WTC11 (cell line): ENCODE measurements at places on chromosomes 6 and 20.

DNA sequence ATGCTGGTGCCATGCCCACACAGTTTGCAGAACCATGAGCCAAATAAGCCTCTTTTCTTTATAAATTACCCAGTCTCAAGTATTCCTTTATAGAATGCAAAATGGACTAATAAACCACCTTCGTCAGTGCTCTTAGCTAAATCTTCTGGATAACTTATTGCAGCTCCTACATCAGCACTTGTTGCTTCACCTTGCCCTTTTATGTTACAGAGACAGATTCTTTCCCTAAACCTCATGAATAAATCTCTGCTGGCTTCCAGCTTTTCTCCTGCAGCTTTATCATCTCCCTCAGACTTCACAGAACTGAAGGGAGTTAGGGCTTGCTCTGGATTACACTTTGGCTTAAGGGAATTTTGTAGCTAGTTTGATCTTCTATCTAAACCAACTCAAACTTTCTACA lies 22.6 kb downstream of the NUP153 start:
- no peak for DNase-seq

- no peak for DNase-seq
Observed at GRCh38 chr20:20297181-20297580, 70.7 kb upstream of the INSM1 start.

DNA sequence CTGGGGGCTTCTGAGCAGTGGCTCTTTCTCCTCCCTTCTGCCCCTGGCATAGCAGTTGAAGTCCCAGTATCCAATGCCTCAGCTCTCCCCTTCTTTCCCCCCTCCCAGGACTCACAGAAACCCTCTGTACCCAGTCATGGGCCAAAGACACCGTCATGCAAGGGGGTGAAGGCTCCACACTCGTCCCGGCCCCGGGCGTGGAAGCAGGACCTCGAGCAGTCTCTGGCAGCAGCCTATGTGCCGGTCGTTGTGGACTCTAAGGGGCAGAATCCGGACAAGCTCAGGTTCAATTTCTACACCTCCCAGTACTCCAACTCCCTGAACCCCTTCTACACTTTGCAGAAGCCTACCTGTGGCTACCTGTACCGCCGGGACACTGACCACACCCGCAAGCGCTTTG lies 10.4 kb upstream of the GUCA1A start:
- DNase-seq = no peak

DNA sequence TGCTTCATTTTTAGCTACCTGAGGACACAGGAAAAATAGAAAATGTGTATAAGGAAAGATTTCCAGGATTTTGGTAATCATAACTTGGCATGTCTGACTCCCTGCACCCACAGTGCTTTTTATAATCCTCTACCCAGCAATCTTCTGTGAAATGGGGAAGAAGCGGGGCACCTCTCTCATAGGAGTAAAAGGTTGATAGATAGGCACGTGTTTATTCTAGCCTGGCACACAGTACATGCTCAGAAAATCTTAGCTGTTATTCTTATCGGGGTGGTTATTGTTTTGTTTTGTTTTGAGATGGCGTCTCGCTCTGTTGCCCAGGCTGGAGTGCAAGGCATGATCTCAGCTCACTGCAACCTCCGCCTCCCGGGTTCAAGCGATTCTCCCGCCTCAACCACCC lies 87.7 kb upstream of the SALL4 start:
- DNase-seq = no peak

GRCh38 chr6:163877877-163878639 lies 463.5 kb downstream of the QKI start:
- no peak for DNase-seq

GRCh38 chr20:45269754-45270270 lies 15.4 kb upstream of the SLPI start:
- DNase-seq = no peak

GRCh38 chr6:157676241-157676640 lies 146.8 kb upstream of the SNX9 start:
- no peak for DNase-seq

DNA sequence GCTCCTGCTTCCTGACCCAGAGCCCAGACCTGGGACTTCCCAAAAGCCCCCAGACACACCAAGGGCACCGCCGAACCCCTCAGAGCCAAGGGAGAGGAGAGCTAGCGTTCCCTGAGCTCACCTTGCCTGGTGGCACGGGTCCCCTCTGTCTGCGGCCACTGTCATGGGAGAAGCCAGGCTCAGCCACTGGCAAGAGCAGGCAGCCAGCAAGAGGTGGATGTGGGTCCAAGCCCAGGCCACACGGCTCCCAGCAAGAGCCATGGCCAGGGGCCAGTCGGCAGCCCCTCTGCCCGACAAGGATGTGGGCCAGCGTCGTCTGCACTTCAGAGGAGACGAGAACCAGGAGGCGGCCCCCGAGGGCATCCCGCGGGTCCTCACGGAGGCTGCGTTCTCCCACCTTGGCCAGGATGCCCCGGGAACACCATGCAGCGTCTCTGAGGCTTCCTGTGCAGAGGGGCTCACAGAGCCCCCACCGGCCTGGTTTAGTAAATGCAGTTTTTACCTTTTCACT lies 2.2 kb upstream of the PPDPF start:
- no peak for DNase-seq

- peak; percentile 28 for DNase-seq
Observed at GRCh38 chr6:51854876-51855275, 232.5 kb downstream of the PKHD1 start.

DNA sequence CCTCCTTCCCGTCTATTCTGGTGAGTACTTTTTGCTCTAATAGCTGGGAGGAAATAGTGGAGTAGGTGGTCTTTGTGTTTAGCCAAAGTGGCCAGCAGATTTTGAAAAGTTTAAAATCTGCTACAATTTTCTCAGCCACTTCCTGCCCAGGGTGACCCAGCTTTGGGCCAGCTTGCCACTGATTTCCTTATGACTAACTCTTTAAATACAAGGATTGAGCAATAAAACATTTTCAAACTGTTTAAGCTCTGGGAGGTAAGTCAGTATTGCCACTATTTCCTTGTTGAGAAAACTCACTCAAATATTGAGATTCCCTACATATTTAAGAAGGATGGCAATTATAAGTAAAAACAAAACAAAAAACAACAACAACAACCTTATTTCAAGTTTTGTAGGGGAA lies 54.5 kb downstream of the TRMT11 start:
- no peak for DNase-seq

DNA sequence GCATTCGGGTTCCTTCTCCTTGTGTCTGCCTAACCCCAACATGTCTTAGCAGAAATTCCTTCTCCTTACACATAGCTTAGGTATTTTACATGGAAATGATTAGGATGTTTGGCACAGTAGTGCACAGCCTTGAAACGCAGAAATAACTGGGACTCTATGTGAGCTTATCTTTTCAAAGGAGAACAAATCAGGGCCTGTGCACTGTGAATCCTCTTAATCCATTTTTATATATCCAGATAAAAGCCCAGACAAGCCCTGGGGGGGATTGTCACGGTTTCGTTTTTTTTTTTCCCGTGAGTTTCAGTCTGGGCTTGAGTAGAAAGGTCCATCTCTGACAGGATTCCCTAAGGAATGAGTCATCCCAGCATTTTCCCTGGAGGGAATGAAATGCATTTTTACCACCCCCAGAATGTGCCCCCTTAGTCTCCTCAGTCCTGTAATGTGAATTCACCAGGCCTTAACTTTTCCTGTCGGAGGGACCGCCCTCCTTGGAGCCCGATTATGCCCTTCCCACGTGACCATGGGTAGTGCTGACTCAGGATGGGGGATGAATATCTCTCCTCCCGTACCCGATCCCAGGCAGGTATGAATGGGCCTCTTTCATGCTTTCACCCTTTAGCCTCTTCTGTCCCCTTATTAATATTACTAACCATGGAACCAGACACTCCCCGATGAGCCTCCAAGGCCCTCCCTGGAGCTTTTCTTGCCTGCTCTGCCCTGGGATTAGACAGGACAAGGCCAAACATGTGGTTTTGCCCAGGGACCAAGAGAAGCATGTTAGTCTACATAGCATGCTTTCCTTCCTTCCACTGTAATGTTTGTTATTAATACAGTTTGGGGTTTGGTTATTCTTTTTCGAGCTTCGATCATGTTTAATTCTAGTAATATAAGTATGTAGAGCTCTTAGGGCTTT lies 23.9 kb upstream of the NAA20 start:
- DNase-seq = peak; percentile 30
